Left ventricle myocardium superior (tissue), 1 donor: ENCODE measurements at places on chromosomes 2 and 18. TPM values are rescaled to one million over a fixed set of nuclear protein-coding genes. Genes with fewer than 3 reads are reported as not detected.

The SLC40A1 gene
- total RNA-seq: 57.5 TPM

The ITM2C gene
- 28.8 TPM for total RNA-seq

The C1GALT1C1L gene
- 0.64 TPM for total RNA-seq

The KCNE4 gene
- 3.0 TPM for total RNA-seq

The WNT6 gene
- total RNA-seq: 2.4 TPM

The AP1S3 gene
- total RNA-seq: 0.50 TPM

The AOX1 gene
- 8.7 TPM for total RNA-seq

The POTEJ gene
- total RNA-seq: not detected

The KCNJ13 gene
- total RNA-seq: not detected

The EN1 gene
- total RNA-seq: not detected

The RIT2 gene
- not detected for total RNA-seq

The CACNB4 gene
- 0.32 TPM for total RNA-seq

The DLX2 gene
- total RNA-seq: not detected

The STON1 gene
- 6.7 TPM for total RNA-seq

The TLX2 gene
- total RNA-seq: not detected

The CCL20 gene
- total RNA-seq: not detected

The B4GALT6 gene
- 11.9 TPM for total RNA-seq

The ZNF519 gene
- 3.7 TPM for total RNA-seq

The CRACDL gene
- total RNA-seq: 4.0 TPM

The SERTAD2 gene
- 14.6 TPM for total RNA-seq

The SH3RF3 gene
- total RNA-seq: 7.4 TPM

The SETBP1 gene
- total RNA-seq: 6.7 TPM

The GPR39 gene
- total RNA-seq: not detected

The WNT10A gene
- total RNA-seq: not detected

The TUBA3E gene
- 60.2 TPM for total RNA-seq

The TMEM169 gene
- total RNA-seq: 0.15 TPM

The NCL gene
- total RNA-seq: 241 TPM

The SERPINB10 gene
- not detected for total RNA-seq

The KRTCAP3 gene
- not detected for total RNA-seq

The LAMA1 gene
- total RNA-seq: 0.17 TPM

The ARL5A gene
- 60.7 TPM for total RNA-seq

The RTP5 gene
- not detected for total RNA-seq

The ABCG8 gene
- total RNA-seq: not detected

The CARF gene
- total RNA-seq: 5.3 TPM

The CD8B gene
- 1.2 TPM for total RNA-seq

The ANKRD30BL gene
- not detected for total RNA-seq

The NEU2 gene
- total RNA-seq: not detected

The ALLC gene
- not detected for total RNA-seq

The XPO1 gene
- total RNA-seq: 66.0 TPM

The LCT gene
- total RNA-seq: not detected

The PAX3 gene
- total RNA-seq: not detected

The CTNNA2 gene
- total RNA-seq: not detected

The C2orf78 gene
- not detected for total RNA-seq

The PDCD1 gene
- total RNA-seq: 1.4 TPM
